ENCODE measurements at places on chromosomes 2 and 18.

- DNase-seq, result no peak
Observed at GRCh38 chr2:169265591-169265990, 96.7 kb downstream of the LRP2 start.

- no peak for DNase-seq
Observed at GRCh38 chr2:195319112-195319460, 337.9 kb upstream of the SLC39A10 start.

- DNase-seq, result no peak
Observed at GRCh38 chr2:209762563-209762962, 9.1 kb upstream of the UNC80 start.

DNA sequence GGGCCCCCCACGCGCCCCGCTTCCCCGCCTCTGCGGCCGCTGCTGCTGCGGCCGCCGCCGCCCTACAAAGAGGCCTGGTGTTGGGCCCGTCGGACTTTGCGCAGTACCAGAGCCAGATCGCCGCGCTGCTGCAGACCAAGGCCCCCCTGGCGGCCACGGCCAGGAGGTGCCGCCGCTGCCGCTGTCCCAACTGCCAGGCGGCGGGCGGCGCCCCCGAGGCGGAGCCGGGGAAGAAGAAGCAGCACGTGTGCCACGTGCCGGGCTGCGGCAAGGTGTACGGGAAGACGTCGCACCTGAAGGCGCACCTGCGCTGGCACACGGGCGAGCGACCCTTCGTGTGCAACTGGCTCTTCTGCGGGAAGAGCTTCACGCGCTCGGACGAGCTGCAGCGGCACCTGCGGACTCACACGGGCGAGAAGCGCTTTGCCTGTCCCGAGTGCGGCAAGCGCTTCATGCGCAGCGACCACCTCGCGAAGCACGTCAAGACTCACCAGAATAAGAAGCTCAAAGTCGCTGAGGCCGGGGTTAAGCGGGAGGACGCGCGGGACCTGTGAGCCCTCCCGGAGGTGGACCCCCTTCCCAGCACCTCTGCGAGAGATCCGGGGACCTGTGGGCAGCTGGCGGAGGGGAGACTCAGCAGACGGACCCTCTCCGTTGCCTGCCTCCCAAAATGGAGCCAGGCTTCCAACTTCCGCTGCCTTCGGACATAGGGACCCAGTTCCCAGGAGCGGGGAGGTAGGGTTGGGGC, 1.9 kb downstream of the SP5 start:
- DNase-seq, result no peak

DNA sequence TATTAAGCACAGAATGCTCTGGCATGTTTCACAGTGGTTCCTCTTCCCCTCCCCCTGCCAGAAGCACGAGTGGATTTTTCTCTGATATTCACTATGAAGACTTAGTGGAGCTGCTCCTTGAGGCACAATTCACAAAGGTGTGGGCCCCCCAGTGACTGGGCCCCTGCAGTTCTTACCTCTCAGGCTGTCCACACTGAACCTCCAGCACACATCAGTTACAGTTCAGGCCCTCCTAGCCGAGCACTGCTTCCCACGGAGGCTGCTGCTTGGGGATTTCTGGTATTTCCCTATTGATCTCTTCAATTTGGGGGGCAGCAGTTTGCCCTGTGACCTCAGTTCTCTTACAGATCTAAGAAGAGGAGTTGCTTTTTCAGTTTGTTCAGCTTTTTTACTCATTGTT, 236.1 kb downstream of the SH3RF3 start:
- DNase-seq, result no peak

- no peak for DNase-seq
Observed at GRCh38 chr18:58196881-58197872, 153.2 kb downstream of the NEDD4L start.

DNA sequence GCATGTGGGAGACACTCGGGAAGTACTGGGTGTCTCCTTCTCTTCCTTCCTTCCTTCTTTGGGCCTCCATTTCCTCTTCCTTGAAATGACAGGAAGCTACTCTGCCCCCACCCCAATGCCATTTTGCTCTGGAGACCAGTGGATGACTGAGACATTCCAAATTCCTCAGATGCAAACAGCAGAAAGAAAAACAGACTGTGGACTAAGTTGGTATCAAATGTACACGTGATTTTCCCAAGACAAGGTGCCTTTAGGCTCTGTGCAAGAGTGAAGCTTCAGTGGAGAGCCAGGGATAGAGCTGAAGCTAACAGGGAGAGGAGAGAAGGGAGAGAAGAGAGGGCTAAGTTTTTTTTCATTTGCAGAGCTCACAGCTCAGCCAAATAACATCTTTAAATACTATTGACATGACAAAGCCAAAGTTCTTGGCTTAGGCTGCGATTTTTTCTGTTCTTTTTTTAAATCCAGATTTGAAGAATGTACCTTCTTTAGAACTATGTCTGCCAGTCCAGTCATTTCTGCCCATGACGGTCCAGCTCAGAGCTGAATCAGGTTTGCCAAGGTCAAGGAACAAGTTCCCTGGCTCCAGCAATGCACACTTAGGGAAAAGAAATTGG, 84.5 kb upstream of the LCLAT1 start:
- DNase-seq, result no peak

DNA sequence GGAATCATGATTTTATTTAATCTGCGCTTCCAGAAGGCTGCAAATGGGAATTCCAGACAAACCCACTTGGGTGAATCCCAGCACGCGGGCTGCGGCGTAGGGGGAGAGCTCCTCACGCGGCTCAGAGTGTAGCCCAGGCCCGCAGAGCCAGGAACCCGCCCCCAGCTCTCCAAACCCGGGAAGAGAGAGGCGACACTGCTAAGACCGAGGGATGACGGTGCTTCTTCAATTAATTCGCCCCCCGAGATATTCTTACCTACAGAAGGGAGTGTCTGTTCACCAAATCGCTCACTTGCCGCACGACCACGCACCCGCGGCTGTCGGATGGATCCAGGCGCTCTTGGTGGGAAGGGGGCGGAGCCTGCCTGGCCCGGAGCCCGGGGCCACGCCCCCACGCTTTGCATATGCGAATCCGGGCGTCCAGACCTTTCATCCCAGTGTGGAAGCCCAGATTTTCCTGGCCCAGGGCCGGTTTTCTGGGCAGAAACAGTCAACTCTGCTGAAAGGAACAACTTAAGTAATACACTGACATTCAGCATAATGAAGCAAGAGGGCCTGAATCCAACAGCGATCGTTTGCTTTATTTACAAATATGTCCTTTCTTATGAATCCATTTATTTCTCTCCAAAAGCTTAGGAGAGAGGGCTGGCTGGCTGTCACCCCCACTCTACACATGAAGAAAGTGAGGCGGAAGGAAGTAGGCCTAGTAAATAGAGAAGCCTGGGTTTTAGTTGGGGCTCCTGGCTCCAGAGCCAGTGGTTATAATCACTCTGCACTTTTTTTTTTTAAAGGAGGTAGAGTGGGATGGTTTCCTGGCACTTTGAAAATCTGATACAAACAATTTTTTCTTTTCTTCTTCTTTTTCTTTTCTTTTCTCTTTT, at the start of gene SLC19A3:
TSS of gene SLC19A3 (minus strand) at position 342 of the 881 bp plus-strand sequence. CDS start 15,710 bp downstream, outside the sequence.
- no peak for DNase-seq

- DNase-seq, result no peak
Observed at GRCh38 chr2:232276733-232277313, 101.7 kb upstream of the ALPP start.

- no peak for DNase-seq
Observed at GRCh38 chr2:119339562-119339923, 27.1 kb downstream of the C2orf76 start.

GRCh38 chr2:85724731-85725181, 29.0 kb upstream of the ATOH8 start:
- DNase-seq, result no peak

DNA sequence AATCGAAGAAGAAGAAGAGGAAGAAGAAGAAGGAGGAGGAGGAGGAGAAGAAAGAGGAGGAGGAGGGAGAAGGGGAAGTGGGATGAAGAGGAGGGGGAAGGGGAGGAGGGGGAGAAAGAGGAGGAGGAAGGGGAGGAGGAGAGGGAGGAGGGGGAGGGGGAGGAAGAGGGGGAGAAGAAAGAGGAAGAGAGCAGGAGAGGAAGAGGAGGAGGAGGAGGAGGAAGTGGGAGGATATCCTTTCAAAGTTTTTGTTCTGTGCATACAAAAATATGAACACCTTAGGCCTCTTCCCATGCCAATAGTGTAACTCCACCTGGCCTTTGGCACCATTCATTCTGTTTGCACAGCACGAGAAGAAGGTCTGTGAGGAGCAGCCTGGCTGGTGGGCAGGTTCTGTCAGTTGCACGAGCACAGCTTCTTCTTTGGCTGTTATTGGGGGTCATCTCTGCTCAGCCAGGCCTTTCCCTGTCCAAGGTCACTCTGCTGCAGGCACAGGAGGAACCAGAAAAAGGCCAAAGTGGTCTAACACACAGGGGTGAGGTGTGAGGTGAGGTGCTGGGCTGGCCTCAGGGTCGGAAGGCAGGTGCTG, 25.8 kb upstream of the PLB1 start:
- DNase-seq, result no peak

GRCh38 chr2:231707625-231707926, 749 bp upstream of the PTMA start:
- DNase-seq, result no peak

DNA sequence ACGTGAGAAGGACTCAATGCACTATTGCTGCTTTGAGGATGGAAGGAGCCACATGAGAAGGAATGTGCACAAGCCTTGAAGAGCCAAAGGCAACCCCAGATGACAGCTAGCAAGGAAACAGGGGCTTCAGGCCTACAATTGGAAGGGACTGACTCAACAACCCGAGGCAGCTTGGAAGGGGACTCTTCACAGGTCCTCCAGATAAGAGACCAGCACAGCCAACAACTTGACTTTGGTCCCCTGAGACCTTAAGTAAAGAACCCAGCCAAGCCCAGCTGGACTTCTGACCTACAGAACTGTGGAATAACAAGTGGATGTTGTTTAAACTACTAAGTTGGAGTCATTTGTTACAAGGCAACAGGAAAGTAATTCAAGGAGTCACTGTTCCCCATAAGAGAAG, 277.2 kb downstream of the SUCLG1 start:
- DNase-seq, result no peak

DNA sequence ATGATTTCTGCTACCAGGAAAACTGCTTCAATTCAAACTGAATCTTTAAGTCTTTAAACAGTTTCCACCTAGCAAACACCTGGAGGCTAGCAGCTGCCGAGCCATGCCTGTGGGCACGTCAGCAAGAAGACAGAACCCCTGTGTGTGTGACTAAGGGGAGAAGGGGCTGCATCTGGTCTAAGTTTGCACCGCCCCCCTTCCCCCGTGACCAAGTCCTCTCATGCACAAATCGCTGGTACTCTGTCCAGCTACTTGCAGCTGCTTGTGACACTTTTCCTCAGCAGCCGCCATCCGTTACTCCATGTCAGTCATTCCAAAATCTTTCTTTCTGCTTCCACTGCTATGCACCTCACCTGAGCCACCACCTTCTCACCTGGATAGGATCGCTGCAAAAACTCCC, 355.0 kb downstream of the SS18 start:
- DNase-seq, result no peak

DNA sequence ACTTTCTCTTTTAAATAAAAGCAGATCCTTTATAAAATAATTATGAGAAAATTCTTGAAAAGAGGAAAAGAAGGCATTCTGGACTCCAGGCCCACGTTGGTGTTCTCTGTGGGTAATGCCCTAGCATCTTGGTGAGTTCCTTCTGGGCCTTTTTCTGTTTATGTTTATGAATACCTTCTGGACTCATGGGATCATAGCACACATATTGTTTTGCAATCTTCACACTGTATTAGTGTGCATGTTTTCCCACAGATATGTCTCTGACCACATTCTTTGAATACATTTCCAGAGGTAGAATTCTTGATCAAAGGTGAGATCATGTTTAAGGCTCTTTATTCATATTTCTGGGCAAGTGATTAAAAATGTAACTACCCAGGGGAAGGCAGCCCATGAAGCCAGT, 15.9 kb downstream of the GLI2 start:
- DNase-seq, result no peak

- DNase-seq, result no peak
Observed at GRCh38 chr2:212414767-212415211, 123.8 kb downstream of the ERBB4 start.

- no peak for DNase-seq
Observed at GRCh38 chr2:104701411-104701911, 152.5 kb upstream of the POU3F3 start.

GRCh38 chr2:71235930-71236587, 9.2 kb upstream of the PAIP2B start:
- DNase-seq, result no peak

DNA sequence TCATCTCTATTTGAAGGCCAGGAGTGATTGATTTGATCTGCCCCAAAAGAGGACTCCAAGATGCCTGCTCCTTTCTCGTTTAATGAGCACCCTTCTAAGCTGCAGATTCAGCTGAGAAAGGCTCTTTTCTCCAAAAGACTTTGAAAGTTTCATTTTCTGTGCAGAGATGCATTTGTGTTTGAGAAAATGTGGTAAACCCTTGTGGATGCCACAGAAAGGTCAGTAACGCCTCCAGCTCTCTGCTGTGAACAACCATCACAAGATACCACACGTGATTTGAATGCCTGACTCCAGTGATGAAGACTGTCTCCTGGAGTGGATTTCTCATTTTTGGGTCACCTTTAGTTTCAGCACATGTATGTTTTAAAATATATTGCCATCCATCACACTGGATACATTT, 35.0 kb upstream of the CCDC85A start:
- no peak for DNase-seq

- no peak for DNase-seq
Observed at GRCh38 chr2:230225486-230225885, at the start of gene SP140. Gene SP140 (plus strand): TSS chr2:230225736. CDS start chr2:230225845, 109 bp downstream.

DNA sequence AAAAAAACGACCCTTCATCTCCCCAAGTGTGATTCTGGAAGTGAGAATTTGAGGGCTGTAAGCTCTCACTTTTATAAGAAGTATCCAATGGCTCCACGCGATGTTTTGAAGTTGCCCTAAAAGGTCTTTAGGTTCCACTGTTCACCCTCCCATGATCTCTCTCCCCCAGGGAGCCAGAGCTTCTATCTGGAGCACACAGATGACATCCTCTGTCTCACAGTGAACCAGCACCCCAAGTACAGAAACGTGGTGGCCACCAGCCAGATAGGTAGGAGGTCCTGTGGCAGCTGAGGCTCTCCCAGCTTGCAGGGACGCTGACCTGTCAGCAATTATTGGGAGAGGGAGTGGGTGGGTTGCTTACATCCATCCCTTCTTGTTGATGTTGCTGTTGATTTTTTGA, 97.8 kb downstream of the RTN4 start:
- no peak for DNase-seq

GRCh38 chr2:16294791-16295190, 354.4 kb downstream of the MYCN start:
- no peak for DNase-seq

DNA sequence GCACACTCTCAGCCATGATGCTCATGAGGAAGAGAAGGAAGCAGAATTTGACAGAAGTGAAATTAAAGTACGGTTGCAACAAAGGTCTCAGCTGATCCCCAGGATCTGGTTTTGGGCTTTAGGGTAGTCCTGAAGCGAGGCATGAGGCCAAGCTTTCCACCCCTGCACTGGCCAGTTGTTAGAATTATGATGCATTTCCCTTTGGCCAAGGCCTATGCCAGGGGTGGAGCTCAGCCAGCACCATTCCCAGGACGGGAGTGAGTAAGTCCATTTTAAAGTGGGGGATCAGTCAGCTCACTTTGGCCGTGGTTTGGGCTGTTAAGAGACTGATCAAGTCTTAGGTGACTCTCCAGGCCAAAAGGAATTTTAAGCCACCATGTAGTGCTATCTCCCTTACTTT, 314.5 kb upstream of the MMADHC start:
- DNase-seq, result no peak

- DNase-seq, result no peak
Observed at GRCh38 chr2:85994897-85995647, 106.3 kb upstream of the ST3GAL5 start.

GRCh38 chr2:38097988-38098385, 22.0 kb upstream of the CYP1B1 start:
- no peak for DNase-seq

GRCh38 chr2:105768961-105769452, 24.3 kb downstream of the NCK2 start:
- no peak for DNase-seq

GRCh38 chr2:152304836-152305235, 30.1 kb upstream of the FMNL2 start:
- DNase-seq, result no peak

Measured in NCI-H187 (cell line).